ENCODE measurements at places on chromosomes 4 and X.

DNA sequence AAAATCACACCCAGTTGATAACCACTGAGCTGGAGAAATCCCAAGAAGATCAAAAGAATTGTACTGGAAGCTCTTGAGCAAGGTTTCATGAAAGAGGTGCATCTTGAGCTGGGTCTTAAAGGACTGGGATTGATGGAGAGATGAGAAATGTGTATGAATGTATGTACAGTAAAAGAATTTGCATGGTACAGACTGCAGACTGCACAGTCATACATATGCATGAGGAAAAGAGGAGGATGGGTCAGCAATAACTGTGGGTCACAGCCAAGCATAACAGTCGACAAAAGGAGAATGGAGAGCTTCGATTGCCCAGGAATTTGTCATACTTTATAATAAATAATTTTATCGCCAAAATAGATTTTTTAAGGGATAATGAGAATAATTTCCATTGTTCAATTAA is 4.8 kb upstream of the RELL1 start:
- no peak for DNase-seq

- DNase-seq: peak; percentile 57
Measured at GRCh38 chrX:8971116-8971515, 62.8 kb downstream of the FAM9B start.

DNA sequence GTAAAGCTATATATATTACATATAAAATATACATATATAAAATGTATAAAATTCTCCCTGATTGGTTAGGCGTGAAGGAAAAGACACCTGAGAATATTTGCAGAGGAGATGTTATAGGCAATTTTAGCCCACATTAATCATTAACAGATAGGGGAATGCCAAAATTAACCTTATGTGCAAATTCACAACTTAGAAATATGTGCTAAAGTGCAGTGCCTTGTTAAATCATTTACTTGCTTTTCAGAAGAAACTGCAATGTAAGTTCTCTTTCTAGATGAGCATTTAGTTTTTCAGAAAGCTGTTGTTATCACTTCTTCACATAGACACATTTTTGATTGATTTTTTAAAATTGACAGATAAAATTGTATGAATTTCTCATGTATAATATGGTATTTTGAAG is 5.6 kb downstream of the TASL start:
- DNase-seq: no peak

GRCh38 chr4:13642170-13642950 is 14.8 kb upstream of the BOD1L1 start:
- DNase-seq: no peak

- no peak for DNase-seq
Measured at GRCh38 chr4:20260821-20261220, 9.1 kb downstream of the SLIT2 start.

- DNase-seq: no peak
Measured at GRCh38 chr4:118155516-118155915, 121.2 kb downstream of the NDST3 start.

DNA sequence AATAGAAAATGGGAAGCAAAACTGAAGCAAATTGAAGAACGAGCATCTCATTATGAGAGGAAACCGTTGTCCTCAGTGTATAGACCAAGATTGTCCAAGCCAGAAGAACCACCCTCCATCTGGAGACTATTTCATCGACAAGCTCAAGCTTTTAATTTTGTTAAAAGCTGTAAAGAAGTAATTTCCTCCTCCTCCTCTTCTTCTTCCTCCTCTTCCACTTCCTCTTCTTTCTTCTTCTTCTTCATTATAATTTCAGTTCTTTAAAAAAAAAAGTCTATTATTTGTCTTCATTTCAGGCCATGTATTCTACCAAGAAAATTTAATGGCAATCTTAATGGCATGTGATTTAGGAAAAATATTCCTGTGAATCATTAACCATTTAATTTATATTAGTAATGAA is 7.6 kb downstream of the PRIMPOL start:
- DNase-seq: no peak

DNA sequence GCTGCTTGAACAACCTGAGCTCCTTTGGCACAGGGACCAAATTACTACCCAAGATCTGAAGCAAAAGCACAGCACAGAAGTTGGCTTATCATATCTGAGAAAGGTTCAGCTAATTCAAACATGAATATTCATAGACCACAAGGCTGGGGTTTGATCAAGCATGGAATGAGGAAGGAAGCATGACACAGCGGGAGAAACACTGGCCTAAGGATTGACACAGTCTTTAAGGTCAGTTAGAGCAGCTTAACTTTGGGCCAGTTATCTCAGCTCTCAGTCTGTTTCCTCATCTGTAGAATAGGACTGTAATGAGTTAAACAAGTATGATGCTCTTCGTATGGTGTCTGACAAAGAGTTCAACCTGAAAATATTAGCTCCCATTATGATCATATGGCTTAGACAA is 88.5 kb upstream of the CBR4 start:
- DNase-seq: peak; percentile 91

- no peak for DNase-seq
Measured at GRCh38 chrX:7159149-7159861, 11.4 kb upstream of the PUDP start.

GRCh38 chrX:56947699-56948098 is 47.6 kb downstream of the SPIN3 start:
- DNase-seq: no peak

Data from KBM-7 (cell line).